Retinal pigment epithelial cell (primary cell): ENCODE measurements at places on chromosomes 13 and 19.

DNA sequence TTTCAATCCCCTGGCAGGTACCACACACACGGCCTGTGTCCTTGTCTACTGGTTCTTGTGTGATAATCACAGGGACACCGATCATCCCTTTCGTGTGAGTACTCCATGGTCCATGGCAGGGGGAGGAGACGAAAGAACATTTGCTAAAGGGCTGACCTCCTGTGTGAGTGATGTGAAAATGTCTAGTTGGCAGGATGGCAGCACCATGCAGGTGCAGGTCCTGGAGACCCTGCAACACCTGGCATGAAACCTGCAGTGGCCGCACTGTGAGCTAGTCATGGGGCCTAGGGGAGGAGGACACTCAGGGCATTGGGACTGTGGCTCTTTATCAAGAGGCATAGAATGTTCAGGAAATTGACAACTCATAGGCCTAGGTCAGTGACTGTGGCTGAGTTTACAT lies 22.9 kb upstream of the LGALS14 start:
- DNase-seq = no peak

DNA sequence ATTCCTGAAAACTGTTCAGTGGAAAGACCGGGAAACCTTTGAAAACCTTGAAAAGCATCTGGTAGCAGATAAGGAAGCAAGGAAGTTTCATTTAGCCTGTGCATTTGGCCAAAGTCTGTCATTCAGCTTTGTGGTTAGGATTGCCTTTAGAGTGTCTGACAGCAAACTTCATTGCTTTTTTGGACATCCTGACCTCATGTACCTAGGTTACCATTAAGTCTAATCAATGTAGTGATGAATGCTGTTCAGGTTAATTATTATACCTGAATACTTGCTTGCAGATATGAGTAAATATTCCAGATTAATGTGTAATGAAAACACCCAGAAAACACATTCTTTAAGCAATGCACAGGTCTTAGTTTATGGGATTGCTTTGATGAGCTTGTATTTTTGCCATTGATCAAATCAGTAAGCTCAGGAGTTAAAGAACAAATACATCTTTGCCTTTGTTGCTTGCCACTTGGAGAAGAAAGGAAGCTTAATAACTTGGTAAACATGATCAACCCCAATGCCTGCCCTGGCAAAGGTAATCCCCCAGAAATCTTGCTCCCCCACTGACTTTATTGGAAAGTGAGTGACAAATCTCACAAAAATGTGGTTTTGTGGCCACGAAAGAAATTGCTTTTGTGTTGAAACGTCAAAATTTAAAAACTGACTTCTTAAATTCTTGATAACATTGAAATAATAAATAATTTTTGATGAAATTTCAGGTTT lies 87.4 kb downstream of the SLC15A1 start:
- no peak for DNase-seq

GRCh38 chr13:107809125-107809524 lies 406.2 kb downstream of the LIG4 start:
- no peak for DNase-seq

GRCh38 chr13:74871369-74872070 lies 610.4 kb downstream of the TBC1D4 start:
- peak; percentile 20 for DNase-seq

DNA sequence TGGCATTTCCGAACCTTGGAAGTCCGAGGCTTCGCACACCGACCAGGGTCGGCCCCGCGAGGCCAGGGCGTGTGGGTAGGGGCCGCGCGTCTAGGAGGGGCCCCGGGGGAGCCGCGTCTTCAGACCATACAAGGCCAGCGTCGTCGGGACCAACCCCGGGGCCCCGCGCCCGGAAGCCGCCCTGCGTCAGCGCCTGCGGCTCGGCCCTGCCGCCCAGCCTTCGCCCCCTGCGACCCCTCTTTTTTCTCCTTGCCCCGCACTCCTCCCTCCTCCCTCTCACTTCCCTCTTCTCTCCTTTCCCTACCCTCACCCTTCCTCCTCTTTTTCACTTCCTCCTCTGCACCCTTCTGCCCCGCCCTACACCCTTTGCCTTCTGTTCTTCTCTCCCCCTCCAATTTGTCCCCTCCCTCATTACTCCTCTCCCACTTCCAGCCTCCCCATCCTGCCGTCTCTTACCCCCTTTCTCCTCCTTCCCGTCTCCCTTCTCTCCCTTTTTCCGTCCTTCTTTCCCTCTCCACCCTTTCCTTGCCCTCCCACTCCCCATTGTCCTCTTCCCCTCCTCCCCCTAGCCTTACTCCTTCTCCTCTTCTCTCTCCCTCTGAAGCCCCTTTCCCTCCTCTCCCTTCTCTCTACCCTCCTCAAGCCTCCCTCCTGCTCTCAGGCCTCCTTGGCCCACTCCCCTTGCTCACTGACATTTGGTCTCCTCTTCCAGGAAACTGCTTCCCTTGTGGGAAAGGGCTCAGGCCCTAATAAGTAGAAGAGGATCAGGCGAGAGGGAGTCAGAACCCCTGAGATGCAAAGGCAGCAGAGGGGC lies 2.2 kb upstream of the PLEKHG2 start:
- no peak for DNase-seq

- DNase-seq = no peak
These were observed 13.2 kb downstream of the GADD45B start for GRCh38 chr19:2488942-2489731.

DNA sequence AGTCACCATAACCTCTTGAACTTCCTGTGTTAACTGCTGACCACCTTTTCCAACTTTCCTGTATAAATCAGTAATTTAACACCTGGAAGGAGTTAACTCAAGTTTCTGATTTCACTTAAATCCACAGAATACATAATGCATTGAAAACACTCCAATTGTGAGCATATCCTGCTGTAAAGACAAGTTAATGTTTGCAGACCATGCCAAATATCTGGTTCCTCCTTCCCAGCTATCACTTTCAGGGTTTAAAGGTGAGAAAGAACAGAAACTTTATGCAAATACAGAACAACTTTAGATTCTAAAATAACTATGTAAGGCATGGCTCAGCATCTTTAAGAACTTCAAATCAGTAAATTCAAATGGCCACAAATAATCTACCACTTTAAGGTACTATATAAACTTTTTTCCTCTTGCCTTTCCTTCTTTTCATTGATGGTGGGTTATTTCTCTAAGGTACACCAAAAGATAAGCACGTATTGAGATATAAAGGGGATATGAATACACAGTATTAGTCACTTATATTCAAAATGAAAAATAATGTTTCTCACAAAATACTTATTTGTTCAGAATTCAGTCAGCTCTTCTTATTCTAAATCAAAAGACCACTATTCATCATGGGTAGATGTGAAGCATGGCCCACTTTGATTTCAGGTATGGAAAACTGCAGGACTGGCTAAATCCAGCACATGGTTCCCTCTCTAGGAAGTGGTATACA lies 6.6 kb upstream of the TPTE2 start:
- DNase-seq = no peak

DNA sequence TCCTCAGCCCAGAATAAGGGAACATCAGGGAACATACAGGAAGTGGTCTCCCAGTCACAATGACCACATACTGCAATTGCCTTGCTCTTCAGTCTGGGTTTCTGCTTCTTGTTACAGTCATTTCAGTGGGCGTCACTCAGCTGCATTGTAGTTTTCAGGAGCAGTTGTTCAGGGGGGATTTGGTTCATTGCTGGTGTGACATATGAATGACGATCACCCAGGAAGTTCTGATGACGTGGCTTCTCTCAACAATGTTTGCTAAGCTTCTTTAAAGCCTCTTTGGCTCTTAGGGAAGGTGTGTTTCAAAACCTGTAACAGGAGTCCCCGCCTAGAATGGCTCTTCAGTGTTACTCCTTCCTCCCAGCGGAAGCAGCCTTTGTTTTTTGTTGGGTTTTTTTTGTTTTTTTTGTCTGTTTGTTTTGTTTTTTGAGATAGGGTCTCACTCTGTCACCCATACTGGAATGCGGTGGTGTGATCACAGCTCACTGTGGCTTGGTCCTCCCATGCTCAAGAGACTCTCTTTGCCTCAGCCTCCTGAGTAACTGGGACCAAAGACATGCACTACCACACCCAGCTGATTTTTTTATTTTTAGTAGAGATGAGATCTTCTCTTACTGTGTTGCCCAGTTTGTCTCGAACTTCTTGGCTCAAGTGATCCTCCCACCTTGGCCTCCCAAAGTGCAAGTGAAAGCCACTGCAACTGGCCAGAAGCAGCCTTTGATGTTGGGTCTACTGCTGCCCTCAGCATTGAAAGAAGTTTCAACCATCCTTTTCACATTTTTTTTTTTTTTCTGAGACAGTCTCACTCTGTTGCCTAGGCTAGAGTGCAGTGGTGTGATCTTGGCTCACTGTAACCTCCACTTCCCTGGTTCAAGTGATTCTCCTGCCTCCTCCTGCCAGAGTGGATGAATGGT lies 1.4 kb upstream of the SCEL start:
- no peak for DNase-seq

DNA sequence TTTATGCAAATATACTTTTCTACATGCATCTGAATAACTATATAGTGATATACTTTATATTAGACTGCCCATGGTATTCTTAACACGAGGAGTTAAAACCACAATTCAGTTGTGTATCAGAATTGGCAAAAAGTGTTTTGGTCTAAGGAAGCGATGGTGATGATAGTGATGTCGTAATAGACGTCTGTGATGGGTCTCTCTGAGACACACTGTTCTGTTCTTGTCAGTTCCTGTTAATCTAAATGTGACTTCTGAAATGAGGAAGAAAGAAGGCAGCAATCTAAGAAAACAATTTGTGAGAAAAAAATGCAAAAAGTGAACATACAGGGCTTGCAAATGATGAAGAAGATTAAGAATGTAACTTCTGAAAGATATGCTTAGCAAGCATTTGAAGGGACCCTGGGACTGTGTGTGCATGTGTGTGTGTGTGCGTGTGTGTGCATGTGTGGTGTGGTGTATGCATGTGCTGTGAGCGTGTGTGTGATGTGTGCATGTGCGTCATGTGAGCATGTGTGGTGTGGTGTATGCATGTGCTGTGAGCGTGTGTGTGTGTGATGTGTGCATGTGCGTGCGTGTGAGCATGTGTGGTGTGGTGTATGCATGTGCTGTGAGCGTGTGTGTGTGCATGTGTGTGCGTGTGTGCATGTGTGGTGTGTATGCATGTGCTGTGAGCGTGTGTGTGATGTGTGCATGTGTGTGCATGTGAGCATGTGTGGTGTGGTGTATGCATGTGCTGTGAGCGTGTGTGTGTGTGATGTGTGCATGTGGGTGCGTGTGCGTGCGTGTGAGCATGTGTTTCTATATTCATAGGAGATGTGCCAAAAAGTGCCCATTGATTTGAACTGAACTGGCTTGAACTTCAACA lies 131.8 kb downstream of the IRS2 start:
- no peak for DNase-seq

- no peak for DNase-seq
These were observed 23.4 kb downstream of the DPRX start for GRCh38 chr19:53655042-53655665.

DNA sequence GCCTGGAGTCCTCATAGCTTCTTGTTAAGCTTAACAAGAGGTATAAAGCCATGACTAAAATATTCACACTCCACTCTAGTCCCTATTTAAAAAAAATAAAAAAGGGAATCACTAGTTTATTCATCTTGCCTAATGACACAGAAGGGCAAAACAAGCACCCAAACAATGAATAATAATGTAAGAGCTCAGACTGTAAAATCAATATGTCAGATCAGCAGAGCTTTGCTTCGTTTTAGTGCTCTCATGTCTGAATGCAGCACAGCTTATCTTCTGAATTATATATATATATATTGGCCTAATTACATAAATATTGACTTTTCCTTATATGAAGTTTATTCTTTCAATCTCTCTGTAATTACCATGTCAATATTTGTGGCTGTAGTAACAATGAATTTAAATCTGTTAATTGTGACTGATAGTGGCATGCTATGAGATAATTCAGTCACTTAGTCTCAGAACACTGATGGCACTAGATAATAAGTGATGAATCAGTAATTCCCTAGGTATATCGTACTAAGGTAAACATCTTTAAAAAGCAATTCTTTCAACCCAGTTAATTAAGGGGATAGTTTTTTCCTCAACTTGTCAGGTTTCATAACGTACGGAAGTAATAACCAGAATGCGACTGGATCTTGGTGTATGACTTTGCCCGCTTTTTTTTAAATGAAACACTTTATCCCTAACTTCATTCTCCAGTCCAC lies 361.9 kb upstream of the GPC6 start:
- DNase-seq = no peak

GRCh38 chr13:65125236-65125635 lies 2104.9 kb downstream of the PCDH9 start:
- no peak for DNase-seq

DNA sequence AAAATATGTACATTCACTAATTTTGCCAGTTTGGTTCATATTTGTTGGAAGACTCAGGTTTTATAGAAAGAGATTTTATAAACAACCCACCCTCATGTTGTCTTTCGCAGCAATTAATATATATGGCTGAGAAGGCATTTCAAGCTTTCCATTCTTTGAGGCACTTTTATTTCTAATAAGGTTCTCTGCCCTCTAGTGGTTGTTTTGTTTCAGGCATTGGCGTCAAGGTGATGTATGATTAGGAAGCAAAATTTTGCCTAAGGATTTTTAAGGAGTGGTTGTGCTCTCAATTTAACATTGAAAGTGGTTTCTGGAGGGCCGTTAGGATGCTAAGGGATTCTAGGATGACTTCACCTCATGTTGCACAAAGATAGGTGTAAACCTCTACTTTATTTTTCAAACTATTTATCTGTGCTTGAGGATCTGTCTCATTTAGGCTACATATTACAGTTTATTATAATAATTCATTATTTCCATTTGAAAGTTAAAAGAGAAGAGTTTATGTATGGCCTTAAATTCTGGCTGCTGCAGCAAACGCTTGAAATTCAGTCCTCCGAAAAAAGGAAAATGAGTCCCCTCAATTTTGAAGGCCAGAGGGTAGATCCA lies 35.9 kb downstream of the OXGR1 start:
- peak; percentile 9 for DNase-seq

DNA sequence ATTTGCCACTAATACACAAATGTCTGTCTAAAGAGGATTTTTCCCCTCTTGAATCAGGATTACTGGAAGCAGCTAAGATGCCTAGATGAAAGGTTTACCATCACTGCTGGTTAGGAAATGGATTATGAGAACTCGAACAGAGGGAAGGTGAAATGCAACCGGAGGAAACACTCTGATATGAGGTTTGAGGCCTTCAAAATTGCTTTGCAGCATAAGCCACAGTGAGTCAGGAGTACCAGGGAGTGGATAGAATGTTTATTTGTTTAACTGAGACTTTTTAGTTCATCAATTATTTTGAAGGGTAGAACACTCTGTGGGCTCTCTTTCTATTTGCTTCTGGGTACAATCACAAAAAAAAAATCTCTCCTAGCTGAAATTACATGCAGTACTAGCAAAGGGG lies 18.1 kb downstream of the CDADC1 start:
- no peak for DNase-seq

DNA sequence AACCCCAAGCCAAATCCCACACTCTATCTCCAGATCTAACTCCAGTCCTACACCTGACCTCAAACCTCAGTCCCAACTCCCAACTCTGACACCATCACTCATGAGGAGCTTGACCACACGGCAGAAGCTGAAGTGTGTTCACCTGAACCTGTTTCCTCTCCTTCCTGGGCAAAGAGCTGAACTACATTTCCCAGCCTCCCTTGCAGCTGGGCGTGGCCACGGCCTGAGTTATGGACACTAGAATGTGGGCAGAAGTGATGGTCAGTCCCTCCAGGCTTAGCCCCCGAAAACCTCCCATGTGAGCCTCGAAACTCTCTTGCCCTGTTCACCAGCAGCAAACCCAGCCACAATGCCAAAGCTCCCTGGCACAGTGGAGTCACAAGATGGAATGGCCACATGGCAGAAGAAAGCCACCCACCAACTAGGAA lies 19.5 kb upstream of the MEIS3 start:
- no peak for DNase-seq
